ENCODE measurements at places on chromosomes 12 and 14.

DNA sequence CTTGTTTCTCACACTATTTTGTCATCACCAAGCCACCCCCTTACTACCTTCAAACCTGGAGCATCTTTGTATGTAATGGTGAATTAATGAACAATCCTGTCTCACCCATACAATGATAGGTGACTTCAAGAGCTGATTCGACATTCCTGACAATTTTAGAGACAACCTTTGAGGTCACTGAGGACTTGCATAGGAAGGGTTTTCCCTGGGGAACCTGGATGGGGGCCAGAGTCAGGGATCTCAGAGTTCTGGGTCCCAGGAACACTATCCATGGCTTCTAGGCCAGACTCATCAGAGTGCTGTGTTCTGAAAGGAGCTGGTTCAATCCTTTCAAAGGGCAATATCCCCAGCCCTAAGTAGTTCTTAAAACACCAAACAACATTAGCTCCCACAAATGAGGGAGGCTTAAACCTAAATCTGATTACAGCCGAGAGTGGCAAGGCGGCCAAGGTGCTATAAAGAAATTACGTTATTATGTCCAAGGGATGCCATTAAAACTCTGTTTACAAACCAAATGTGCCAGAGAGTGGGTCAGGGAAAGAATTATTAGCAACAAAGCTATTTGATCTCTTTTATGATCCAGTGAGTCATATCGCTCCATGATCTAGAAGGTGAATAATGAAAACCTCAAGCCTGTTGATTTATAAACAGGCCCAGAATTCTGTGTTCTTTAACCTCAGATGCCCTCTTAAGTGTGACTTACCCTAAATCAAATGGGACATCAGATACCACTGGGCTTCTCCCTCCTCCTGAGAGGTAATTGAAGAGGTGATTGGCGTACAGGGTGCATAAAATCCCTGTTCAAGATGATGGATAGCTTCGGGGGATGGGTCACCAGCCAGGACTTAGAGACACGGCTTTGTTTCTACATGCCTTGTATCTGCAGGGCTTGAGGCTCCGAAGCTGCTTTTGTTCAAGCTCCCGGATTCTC lies 230.2 kb upstream of the TBX3 start:
- DNase-seq = no peak

DNA sequence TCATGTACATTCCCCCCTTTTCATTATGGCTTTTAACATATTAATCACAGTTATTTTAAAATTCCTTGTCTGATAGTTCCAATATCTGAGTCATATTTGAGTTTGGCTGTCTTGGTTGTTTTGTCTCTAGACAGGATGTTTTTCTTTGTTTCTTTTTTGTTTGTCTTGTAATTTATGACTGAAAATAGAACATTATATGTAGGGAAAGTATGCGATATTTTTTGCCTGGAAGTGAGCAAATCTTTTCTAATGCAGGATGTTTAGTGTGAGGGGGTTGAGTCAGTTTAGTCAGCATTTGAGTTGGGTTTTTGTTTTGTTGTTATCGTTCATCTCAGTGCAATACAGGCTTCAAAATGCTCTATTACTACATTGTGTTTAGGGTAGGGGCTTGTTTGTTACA lies 239.7 kb downstream of the SNAPC1 start:
- DNase-seq = no peak

DNA sequence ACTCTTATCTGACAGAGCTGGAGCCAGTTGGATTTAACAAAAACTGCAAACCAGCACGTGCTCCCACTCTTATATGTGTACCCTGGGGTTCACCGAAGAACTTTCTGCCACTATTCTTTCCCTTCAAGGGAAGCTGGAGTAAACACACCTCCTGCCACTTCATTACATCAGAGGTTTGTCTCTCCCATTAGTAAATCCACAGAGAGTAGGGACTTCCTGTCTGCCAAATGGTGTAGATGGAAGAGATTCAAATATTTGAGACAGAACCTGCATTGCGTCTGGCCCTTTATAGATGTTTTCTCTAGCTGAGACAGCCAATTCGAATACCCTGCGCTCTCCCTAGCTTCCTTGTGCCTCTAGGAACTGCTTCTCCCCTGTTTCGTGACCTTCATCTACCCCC lies 29.1 kb upstream of the AEBP2 start:
- no peak for DNase-seq

DNA sequence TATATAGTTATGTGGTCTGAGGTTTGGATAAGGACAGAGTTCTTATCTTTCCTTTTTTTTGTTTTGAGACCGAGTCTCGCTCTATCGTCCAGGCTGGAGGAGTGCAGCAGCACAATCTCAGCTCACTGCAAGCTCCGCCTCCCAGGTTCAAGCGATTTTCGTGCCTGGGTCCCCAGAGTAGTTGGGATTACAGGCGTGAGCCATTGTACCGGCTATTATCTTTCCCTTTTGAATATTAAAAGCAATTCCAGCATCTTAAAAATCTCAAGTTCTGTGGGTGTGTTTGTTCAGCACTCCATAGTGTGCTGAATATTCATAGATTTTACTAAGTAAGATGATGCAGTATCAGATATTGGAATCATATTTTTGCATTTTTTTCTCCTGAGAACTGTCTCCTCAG lies 404.4 kb upstream of the RGS6 start:
- no peak for DNase-seq

- DNase-seq = no peak
Observed at GRCh38 chr12:91127306-91127705, 16.0 kb upstream of the LUM start.

DNA sequence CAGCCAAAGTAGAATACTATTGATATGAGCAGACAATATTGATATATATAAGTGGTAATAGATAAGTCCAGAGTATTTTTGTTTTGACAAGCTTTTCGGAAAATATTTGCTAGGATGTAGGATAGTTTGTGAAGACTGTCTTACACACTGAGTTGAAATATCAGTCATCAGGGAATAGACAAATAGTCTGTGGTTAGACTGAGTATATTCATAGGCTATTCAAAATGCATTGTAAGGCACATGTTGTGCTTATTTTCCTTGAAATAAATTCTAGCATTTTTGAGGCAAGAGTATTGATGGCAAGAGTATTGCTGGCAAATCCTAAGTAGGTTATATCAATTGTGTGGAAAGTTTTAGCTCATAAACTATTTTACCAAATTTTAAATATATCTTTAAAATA lies 201.1 kb downstream of the LRIG3 start:
- no peak for DNase-seq

Measured in esophagus squamous epithelium (tissue), 5 donors.